CD4-positive, alpha-beta T cell treated with Interferon gamma for 1 hour (primary cell): ENCODE measurements at places on chromosomes 3 and 15.

- DNase-seq, result no peak
Measured at GRCh38 chr3:164929642-164930041, 148.7 kb downstream of the SI start.

DNA sequence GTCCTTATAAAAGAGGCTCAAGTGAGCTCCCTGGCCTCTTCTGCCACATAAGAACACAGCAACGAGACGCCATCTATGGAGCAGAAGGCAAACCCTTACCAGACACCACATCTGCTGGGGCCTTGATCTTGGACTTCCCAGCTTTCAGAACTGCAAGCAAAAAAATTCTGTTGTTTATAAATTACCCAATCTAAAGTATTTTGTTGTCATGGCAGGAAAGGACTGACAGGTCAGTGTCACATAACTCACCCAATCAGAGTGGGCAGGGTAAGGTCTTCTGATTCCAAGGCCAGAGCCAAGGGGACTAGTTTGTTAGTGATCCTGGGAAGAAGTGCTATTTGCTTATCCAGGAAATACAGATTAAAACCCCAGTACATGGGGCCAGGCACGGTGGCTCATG lies 98.9 kb downstream of the HMG20A start:
- no peak for DNase-seq

DNA sequence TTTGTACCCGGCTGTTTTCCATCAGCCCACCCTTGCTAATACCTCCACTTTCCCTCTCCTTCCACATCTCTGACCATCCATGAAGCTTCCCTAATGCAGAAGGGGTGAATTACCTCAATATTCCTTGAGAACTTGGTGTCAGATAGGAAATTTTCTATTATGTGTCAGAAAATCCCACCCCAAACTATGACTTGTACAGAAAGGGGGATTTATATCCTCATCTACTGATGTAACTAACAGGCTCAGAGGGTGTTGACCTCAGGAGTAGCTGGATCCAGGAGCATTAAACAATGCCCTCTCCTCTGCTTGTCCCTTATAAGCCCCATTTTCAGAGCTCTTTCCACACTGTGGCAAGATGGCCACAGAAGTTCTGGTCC lies 242.8 kb upstream of the TLE3 start:
- DNase-seq, result no peak

GRCh38 chr15:57025264-57025926 lies 107.0 kb downstream of the TCF12 start:
- no peak for DNase-seq

- no peak for DNase-seq
Measured at GRCh38 chr3:176839901-176840300, 357.4 kb downstream of the TBL1XR1 start.

DNA sequence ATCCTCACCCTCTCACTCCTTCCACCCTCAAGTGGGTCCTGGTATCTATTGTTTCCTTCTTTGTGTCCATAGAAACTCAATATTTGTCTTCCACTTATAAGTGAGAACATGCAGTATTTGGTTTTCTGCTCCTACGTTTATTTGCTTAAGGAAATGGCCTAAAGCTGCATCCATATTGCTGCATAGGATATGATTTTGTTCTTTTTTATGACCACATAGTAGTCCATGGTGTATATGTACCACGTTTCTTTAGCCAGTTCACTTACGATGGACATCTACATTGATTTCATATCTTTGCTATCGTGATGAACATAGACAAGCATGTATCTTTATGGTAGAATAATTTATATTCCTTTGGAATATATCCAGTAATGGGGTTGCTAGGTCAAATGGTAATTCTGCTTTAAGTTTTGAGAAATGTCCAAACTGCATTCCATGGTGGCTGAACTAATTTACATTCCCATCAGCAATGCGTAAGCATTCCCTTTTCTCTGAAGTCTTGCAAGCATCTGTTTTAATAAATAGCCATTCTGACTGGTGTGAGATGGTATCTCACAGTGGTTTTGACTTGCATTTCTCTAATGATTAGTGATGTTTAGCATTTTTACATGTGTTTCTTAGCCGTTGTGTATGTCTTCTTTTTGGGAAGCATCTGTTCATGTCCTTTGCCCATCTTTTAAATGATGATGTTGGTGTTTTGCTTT lies 650.2 kb downstream of the ZNF385D start:
- no peak for DNase-seq

DNA sequence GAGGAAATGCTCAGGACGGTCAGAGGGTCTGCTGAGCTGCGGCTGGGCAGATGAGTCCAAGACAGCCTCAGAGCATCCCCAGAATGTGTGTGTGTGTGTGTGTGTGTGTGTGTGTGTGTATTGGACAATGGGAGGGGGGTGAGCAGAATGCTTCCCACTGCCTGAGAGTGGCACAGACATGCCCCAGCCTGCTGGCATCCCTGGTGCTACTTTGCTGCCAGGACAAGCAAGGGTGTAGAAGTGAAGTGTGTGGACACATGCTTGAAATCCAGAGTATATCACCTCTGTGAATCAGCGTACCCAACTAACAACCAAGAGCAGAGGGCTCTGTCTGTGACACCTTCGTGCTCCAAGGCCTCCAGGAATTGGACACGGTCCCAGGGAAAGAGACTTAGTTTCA lies 76.3 kb downstream of the SLC9A9 start:
- no peak for DNase-seq

DNA sequence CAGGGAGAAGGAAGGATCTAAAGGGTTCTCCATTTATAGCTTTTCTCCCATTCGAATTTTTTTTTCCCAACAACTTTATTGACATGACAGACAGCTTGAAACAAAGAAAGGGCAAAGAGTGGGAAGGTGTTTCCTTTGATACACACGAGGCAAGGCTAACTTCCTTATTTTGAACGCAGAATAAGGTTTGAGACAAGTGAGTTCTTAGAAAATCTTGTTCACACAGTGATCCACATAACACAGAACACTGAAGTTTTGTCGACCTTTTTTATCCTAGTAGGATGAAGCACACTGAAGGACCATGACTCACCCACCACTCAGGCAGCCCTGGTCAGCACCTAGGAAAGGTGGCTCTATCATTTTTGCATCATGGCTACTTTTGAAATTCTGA lies 425.8 kb upstream of the MDFIC2 start:
- no peak for DNase-seq

GRCh38 chr15:43889042-43889441 lies 62.2 kb downstream of the WDR76 start:
- no peak for DNase-seq

- no peak for DNase-seq
Measured at GRCh38 chr3:13637311-13637891, 88.5 kb downstream of the FBLN2 start.

- no peak for DNase-seq
Measured at GRCh38 chr3:125594125-125594524, 1.2 kb downstream of the OSBPL11 start.

GRCh38 chr15:68704496-68705021 lies 116.1 kb downstream of the ANP32A start:
- DNase-seq, result no peak

DNA sequence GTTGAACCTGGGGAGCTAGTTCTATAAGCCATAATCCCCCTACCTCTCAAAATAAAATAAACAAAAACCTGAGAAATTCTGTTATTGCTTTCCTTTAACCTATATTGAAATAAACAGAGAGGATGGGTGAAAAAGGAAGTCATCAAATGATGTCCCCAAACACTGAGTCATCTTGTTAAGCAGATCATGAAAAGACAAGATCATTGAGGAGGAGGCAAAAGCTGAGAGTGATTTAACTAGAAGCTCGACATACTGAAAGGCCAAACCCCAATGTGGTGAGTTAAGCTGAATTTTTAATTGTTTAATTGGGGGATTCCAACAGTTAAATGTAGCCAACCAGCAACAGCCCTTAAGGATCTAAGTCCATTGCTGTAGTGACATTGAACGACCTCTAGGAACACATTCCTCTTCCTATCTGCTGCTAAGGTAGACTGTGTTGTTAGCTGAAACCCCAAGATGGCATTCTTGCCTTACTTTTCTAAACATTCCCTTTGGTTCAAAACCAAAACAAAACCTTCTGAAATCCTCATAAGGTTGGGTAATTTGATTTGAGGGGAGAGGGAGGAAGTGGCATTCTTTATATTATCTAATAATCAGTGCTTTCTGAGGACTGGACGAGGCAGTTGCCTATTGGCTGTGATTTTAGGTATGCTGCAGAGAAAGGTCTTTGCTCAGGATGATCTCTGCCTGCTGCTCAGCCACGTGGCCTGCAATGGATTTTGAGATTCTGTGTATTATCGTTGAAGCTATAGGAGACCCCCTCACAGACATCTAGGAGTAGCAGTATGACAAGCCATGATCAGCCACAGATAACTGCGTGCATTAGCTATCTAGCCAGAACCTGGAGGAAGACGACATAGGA lies 62.7 kb upstream of the BNIP2 start:
- no peak for DNase-seq

DNA sequence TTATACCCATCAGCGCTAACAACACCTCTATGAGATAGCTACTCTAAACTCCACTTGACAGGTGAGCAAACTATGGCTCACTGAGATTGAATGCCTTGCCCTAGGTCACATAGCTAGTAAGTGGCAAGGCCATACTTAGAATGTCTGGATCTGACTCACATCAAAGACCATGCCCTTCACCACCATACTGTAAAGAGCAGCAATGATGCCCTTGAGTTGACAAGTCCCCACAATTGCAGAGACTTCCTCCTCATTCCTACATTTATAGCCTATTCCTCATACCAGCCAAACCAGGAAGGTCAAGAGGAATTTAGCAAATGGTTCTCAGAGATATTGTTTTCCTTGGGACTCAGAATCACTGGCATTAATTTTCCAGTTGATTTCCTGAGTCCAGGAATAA lies 157.8 kb upstream of the SNTN start:
- no peak for DNase-seq

DNA sequence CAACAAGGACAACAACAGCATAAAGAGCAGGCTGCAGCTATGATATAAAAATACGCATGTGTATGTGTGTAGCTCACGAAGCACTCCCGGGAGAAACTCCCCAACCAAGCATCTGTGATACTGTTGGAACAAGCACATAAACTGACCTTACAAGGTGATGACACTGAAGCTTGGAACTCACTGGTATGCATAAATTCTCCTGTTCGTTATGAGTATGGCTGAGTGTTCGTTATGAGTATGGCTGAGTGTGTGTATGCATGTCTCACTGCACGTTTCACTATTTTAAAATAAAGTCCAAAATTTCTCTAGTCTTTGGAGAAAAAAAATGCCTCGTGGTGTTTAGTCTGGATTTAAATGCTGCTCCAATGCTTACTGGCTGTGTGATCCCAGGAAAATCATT lies 256.8 kb downstream of the RORA start:
- DNase-seq, result no peak
